ENCODE measurements at places on chromosomes 7 and 10. TPM values are rescaled to one million over a fixed set of nuclear protein-coding genes. Genes with fewer than 3 reads are reported as not detected.

The CYP2C19 gene
- total RNA-seq: not detected

The MPP7 gene
- total RNA-seq: 8.9 TPM

The SLIT1 gene
- not detected for total RNA-seq

The PNLIPRP3 gene
- not detected for total RNA-seq

DNA sequence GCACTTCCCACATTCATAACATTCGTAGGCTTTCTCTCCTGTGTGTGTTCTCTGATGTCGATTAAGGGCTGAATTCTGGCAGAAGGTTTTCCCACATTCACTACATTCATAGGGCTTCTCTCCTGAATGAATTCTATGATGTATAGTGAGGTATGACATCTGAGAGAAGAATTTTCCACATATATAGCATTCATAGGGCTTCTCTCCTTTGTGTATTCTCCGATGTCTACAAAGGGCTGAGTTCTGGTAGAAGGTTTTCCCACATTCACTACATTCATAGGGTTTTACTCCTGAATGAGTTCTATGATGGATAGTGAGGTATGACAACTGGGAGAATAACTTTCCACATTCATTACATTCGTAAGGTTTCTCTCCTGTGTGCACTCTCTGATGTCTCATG lies 15.6 kb downstream of the ZNF12 start:
- no peak for DNase-seq

GRCh38 chr10:7457478-7458316 lies 46.9 kb upstream of the SFMBT2 start:
- DNase-seq: no peak

DNA sequence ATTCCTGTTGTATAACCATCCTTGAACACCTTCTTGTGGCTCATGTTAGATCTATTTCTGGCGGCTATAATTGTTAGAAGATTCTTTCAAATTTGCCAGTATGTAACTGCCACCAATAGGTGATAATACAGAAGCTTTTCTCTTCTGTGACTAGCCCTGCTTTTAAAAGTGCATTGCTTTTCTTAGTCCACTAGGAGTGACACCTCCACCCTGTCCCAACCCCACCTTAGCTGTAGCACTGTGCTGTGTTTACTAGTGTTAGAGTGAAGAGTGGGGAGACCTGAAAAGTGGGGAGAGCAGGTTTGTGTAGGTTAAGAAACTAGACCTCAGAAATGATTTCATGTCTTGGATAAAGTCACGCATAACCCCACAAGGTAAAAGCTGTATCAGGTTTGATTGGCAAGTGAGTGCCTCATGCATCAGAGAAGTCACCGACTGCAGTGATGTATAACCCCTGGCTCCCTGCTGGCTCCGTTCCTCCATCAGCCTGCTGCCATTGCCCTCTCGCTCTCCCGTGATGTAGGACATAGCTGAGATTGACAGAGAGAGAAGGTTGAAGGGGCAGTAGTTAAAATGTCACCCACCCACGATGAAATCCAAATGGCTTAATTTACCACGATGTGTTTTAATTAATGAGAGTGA lies 12.5 kb downstream of the NPVF start:
- DNase-seq: no peak

DNA sequence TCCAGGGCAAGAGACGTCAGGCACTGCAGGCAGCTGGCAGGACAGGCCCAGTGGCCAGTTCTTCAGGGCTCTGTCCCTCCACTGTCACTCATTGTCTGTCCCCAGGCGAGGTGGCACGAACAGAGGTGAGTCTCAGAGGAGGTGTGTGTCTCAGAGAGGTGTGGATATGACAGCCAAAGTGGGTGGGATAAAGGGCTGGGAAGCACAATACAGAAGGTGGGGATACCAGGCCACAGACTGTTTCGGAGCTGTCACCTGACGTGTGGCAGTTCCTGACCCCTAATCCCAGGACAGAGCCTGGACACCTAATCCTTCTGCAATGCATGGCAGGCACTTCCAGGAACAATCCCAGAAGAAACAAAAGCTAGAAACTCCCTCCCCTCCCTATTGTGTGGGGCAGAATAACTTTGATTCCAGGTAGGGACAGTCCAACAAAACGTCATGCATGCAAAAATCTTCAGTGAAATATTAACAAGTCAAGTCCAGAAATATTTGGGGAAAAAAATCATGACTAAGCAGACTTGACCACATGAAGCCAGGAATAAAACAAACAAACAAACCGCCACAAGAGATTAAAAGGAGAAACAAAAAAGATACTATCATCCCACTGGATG lies 11.6 kb downstream of the KLRG2 start:
- no peak for DNase-seq

DNA sequence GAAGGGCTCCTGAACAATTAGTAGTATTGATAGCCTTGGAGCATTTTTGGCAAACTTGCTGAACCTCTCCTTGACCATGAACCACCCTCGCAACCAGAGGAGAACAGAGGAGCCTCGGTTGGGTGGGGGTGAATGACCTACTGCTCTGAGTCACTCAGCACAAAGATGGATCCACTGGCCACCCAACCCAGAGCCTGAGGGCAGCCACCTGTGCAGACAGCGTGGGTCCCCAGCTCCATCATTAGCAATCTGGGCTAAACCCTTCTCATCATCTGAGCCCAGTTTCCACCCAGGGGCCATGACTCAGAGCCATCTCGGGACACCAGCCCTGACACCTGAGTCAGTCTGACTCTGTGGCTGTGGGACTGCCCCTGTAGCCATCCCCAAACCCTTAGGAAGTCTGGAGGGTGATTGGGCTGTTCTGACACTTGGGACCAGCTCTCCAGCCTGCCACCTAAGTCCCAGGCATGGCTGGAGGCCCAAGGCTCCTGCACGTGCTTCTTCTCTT lies 171.8 kb upstream of the GPR26 start:
- no peak for DNase-seq

- no peak for DNase-seq
Observed at GRCh38 chr7:43727494-43727893, 1.8 kb downstream of the COA1 start.

DNA sequence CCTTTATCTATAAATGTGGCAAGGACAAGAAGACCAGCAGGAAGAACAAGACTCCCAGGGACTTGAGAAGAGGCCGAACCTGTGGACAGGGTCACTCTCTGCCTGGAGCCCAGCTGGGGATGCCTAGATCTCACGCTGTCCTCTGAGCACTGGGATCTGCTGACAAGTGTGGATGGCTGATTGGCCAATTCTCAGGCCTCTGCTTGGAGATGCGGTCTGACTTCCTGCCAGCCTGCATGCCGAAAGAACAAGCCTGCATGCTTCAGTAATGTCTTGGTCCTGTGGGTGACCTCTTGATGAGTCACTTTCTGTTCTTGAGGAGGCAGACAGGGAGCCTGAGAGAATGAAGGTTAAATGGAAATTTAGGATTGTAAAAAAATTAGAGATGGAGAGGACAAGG lies 84.7 kb downstream of the TMEM178B start:
- DNase-seq: peak; percentile 64

DNA sequence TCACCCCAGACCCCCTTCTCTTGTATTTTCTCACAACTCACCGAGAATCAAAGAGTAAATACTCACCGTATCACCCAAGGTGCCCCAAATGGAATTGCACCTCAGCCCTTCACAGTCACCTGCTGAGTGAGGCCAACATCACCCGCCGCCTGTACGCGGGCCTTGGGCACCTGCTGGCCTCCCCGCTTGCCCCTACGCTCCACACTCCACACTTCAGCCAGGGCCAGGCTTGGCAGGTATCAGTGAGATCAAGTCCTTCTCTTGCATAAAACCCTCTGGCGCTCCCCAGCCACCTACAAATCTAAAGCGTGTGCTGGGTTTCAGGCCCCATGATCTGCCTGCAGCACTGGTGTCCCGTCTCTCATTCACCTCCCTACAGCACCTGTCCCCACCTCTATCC lies 300.6 kb downstream of the GFRA1 start:
- peak; percentile 36 for DNase-seq

GRCh38 chr7:112350585-112350984 lies 99.7 kb upstream of the IFRD1 start:
- DNase-seq: no peak
